Activated CD4-positive, alpha-beta T cell treated with anti-CD3 and anti-CD28 coated beads, Interleukin-2, amount 10 ng/mL, durations not matched to agents 24 days and 14 days (primary cell): ENCODE measurements at places on chromosomes 4 and X. TPM values are rescaled to one million over a fixed set of nuclear protein-coding genes. Genes with fewer than 3 reads are reported as not detected.

PTCHD1 gene
- total RNA-seq = not detected in 2 replicates

LDB2 gene
- not detected in 2 replicates for total RNA-seq

PLP1 gene
- not detected in 2 replicates for total RNA-seq

NIPAL1 gene
- total RNA-seq = 3.6 and 3.8 TPM in 2 replicates

CT45A2 gene
- not detected in 2 replicates for total RNA-seq

CYBB gene
- not detected in 2 replicates for total RNA-seq
